NCI-H2081 (cell line): ENCODE measurements at places on chromosomes 13 and 19.

- no peak for DNase-seq
Measured at GRCh38 chr19:55269299-55269698, 10.5 kb upstream of the PPP6R1 start.

DNA sequence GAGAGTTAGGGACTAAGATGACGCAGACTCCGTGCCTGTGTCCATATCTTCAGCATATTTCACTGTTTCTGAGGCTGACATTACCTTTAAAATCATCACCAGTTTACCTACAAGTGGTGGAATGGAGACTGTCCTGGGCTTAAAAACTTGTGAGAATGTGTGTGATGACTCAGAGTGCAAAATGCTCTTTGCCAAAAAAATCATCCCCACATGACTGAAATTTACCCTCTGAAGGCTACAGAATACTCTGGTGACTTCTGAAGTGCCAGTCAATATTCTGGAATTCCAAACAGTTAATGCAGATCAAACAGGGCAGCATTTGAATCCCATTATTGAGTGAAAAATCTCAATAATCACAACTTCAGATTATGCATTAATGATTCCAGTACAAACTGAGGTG is 901.4 kb downstream of the EFNB2 start:
- DNase-seq = no peak

DNA sequence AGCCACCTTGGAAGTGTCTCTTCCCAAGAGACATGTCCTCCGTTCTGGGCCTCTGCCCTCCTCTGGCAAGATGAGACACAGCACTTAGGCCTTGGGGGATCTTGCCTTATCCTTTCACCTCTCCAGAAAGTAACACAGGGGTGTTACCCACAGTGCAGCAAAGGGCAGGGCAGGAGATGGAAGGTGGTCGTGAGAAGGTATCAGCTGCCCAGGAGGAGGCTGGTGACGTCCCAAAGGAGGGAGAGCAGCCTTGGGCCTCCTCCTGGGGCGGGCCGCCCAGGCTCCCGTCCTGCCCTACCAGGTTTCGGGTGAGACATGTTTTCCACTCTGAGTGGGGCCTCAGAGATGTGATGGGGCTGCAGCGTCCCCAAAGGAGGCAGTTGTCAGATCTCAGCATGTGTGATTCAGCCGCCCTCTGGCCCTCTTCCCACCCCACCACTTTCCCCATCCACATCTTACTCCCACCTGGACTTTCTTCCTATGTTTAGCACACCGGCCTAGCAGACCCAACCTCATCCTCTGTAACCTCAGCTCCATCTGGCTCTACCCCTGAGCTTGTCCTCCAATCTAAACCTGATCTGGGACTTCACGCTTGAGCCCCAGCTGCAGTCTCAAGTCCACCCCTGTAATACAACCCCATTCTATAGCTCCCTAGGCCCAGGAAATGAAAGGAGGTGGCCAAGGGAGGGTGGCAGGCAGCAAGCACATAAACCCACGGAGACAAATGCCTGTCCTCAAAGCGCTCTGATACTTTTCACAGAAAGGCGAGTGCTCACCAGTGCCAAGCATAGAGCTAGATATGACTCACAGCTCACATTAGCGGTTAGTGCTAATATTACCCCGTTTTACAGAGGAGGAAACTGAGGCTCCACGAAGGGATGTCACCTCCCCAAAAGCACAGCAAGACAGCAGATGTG is 9.3 kb downstream of the POU2F2 start:
- no peak for DNase-seq

DNA sequence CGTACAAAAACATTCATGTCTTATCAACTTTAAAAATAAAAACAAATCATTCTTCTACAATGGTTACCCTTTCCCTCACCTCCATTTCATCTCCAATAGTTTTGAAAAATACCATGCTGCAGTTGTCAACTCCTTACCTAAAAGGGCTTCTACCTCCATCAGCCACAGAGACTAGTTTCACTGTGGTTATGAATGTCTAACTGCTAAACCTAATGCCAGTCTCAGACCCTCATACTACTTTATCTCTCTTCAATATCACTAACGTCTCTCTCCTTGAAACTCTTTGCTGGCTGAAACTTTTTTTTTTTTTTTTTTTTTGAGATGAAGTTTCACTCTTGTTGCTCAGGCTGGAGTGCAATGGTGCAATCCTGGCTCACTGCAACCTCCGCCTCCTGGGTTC is 27.1 kb downstream of the LNX2 start:
- no peak for DNase-seq

DNA sequence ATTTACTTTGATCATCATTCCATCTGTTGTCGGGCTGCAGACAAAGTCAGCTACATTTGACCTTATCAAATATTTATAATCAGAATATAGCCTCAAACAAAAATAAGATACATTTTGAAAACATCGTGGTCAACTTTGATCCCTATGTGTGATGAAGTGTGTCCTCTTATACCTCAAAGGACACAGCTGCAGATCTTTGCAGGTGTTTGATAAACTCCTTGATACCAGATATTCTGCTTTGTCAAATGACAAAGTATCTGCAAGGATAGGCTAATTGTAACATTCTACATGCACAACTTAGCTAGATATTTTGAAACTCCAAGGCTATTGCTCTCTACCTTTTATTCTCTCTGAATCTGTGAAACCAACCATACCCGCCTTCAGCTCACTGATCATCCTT is 44.0 kb downstream of the PHF11 start:
- DNase-seq = no peak

DNA sequence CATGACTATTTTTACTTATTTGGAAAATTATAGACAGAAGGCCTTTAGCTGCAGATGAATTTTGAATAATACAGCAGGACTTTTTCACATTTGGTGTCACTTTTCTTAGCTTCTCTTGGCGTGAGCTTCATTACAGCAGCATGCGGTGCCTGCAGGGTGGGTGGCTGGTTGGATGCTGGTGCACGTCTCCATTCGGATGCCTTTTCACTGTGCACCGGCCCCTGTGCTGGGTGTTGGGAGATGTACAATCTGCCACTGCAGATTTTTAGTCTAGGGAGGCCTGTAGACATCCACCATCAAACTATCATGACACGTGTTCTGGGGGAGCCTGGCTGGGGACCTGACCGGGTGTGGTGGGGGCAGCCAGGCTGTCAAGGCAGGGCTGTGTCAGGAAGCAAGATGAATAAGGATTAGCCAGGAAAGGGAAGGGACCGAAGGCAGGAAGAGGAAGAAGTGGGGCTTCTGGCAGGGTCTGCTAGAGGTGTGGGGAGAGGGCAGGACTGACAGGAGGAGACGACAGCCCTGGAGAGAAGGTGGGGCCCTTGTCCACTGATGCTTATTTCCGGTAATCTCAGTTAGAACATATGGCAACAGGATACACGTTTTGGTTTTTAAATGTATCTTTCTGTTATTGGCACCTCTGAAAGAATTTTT is 88.8 kb downstream of the ARHGEF7 start:
- DNase-seq = no peak

GRCh38 chr13:25136880-25137787 is 35.0 kb downstream of the AMER2 start:
- DNase-seq = peak; percentile 67

- no peak for DNase-seq
Measured at GRCh38 chr13:114078461-114079451, 53.7 kb downstream of the RASA3 start.

GRCh38 chr13:112641456-112642089 is 48.3 kb upstream of the ATP11A start:
- DNase-seq = no peak

- no peak for DNase-seq
Measured at GRCh38 chr19:14310055-14310454, 71.2 kb upstream of the ADGRE5 start.

DNA sequence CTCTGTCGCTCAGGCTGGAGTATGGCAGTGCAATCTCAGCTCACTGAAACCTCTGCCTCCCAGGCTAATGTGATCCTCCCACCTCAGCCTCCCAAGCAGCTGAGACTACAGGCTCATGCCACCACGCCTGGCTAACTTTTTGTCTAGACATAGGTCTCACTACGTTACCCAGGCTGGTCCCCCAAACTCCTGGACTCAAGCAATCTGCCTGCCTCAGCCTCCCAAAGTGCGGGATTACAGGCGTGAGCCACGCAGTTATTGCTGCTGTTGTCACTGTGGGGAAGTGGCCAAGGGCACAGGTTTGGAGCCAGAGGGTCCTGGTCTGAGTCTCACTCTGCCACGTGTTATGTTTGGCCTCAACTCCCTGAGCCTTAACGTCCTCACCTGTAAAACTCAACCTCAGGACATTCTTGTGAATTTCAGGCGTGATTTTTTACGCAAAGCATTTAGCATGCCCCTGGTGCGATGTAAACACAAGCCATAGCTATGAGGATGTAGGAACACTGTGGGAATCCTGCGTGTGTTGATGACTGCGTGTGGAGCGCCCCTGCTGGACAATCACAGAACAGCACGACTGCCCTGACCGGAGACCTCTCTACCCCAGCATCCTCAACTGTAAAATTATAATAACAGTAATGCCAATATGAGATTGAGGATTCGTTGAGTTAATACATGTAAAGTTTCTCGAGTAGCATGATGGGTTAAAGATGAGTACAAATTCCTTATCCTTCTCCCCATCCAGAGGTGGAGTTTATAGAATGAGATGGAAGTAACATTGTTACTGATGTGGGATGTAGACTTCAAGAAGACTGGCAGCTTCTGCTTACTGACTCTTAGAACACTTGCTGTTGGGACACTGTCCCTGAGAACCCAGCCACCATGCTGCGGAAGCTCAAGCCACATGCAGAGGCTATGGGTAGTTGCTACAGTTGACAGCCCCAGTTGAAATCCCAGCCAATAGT is 41.8 kb upstream of the PNMA8B start:
- no peak for DNase-seq
